Stimulated activated CD4-positive, alpha-beta T cell treated with anti-CD3 and anti-CD28 coated beads, Interleukin-1b, Interleukin-23, amount 100 ng/mL, for 1 hour (primary cell): ENCODE measurements at places on chromosomes 16 and 17.
A peak's percentile ranks its signal among the peaks of the same experiment; 100 is the strongest.

DNA sequence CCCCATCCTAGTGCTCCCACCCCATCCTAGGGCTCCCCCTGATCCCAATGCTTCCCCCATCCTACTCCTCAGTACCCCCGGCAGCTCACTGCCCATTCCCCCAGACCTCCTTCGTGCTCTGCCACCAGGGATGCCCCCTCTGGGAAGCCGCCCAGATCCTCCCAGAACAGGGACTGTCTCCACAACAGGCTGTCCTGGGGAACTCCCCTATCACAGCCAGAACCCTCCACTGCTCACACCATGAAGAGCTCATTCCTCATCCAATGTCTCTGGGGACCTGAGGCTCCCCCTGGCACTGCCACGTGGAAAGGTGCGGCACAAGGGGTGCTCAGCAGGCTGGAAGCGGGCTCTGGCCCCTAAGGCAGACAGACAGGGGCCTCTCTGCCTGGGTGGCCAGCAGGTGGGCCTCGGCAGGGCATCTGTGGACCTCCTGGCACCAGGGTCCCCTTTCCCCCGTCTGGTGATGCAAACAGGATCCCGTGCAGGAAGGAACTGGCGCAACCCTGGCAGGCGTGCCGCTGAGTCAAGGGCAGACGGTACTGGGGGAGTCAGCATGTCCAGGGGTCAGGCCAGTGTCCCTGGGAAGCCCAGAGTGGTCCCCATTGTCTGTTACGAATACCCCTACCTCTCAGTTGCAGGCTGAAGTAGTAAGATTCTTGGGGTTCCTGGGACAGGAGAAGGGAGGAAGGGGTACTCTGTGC, 14.8 kb upstream of the PVALEF start:
- DNase-seq = no peak

- DNase-seq = no peak
Observed at GRCh38 chr16:88920618-88921590, 54.4 kb upstream of the PABPN1L start.

DNA sequence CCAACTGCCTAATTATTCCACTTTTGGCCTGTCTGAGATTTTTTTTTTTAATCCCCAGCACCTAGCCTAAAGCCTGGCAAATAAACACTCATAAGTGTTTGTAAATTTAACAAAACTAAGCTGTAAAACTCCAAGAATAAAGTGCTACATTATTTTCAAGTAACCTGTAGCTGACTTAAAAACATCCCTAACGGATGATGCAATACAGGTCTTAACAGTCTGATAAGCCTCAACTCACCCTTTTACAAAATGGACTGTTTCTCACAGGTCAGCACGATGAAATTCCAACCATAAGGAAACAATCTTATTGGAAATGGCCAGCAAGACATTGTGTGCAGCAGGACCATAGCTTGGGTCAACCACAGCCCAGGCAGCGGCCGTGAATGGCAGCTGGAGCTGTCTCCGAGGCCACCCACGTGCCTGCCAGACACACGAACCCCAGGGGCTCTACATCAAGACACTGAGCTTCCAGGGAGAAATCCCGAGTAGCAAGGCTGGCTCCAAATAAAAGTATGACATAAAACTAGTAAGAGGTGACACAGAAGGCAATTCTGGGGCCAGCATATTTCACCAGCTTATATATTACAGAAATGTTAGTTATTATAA, 58.9 kb downstream of the NDEL1 start:
- DNase-seq = no peak

DNA sequence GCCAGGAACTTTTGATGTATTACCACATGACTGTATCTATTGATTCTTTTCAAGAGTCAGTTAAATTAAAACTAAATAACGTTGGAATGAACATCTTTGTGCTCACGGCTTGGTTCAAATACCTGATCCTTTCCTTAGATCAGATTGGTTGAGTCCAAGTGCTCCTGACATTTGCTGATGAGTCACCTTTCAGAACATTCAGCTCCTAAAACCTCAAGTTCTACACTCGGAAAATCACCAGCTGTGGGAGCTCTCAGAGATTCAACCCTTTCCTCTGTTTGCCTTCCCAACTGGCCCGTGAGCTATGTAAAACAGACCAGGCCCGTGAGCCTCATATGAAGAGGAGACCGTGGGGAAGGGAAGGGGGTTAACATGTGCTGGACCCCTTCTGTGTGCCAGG, 68.1 kb downstream of the RTN4RL1 start:
- no peak for DNase-seq

DNA sequence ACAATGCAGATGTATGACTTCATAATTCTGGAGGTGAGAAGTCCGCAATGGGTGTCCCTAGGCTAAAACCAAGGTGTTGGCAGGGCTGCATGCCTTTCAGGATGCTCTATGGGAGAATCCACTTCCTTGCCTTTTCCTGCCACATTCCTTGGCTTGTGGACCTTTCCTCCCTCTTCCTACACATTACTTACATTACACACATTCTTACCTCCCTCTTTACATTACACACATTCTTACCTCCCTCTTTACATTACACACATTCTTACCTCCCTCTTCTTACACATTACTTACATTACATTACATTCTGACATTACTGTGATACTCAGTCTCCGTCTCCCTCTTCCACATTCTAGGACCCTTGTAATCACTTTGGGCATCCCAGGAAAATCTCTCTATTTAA, 14.2 kb upstream of the CDH5 start:
- DNase-seq = no peak

- no peak for DNase-seq
Observed at GRCh38 chr17:20206068-20206467, 196.9 kb downstream of the SPECC1 start.

GRCh38 chr17:8419305-8419704, 16.4 kb upstream of the NDEL1 start:
- DNase-seq = no peak

DNA sequence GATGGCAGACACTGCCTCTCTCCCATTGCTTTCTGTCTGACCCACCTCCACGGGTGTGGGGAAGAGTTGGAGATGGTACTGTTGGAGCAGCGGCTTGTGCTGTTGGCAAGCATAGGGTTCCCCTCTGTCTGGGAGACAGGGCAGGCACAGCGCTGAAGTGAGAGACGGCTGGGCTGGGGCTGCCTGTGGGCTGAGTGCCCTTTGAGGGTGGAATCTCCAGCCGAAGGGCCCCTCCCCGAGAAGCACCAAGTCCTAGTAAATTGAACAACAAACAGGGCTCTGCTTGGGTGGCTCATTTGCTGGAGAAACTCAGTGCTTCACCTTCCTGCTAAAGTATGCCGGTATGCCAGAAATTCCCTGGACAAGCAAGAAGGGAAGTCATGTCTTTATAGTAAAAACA, 79.7 kb downstream of the KSR1 start:
- DNase-seq = no peak

- DNase-seq = no peak
Observed at GRCh38 chr16:22813223-22813947, 577 bp upstream of the HS3ST2 start.

DNA sequence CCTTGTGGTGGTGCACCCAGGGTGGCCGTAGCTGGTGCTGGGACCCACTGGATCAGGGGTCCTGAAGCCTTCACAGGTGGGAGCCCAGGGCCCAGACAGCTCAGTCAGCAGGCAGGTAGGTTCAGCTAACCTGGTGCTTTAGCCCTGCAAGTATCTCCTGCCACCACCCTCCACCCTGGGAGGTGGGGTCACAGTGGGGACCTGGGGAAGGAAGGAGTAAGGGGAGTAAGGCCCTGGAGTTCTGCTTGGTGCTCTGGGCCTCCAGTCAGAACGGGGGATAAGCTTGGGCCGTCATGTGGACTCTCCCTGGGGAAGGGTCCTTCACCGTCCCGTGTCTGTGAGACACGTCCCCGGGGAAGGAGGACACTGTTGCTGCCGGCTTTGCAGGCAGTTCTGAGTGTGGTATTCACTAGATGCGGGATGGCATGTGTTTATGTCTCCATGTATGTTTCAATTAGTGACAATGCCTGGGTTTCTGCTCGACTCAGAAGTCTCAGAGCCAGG, 20.7 kb downstream of the SGSM2 start:
- no peak for DNase-seq

GRCh38 chr16:69660166-69660565, 66.2 kb downstream of the NQO1 start:
- no peak for DNase-seq

GRCh38 chr16:189604-190186, 9.4 kb downstream of the HBQ1 start:
- DNase-seq = no peak

GRCh38 chr17:44998646-44999045, 30.5 kb upstream of the C1QL1 start:
- no peak for DNase-seq

- no peak for DNase-seq
Observed at GRCh38 chr17:33551075-33551474, 258.0 kb upstream of the ASIC2 start.

DNA sequence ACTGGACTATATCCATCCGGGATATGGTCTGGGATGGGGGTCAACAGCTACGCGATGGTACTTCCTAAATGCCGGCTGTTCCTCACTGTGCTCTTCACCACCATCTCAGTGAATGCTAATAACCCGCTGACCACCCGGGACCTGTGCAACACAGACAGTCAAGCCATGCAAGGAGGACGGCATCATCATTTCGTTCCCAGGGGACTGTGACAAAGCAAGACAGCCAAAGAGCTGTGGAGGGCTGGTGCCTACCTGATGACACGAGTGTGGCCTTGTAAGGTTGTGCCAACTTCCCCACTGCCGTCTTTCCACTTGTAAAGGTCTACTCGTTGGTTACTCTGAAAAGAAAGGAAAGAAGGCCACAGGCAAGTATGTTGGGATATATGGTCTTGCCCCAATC, 33.7 kb downstream of the WDR59 start:
- DNase-seq = no peak

DNA sequence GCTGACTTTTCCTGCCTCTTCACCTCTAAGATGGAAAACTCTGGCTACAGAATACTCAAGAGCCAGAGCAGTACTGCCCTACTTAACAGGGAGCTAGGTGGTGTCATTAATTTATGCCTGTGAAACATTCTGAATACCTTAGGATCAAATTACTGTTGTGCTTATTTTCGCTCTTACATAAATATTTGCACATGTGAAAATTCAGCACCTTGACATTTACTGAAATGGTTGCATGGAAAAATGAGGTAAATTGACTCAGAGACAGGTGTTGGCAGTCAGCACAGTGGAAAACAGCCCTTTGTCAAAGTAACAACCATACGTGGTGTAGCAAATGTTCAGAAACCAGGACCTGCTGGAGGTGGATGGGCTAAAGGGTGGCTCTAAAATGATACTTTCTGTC, 193.6 kb downstream of the CDH8 start:
- no peak for DNase-seq

GRCh38 chr16:11118479-11118878, 137.5 kb downstream of the SOCS1 start:
- no peak for DNase-seq

DNA sequence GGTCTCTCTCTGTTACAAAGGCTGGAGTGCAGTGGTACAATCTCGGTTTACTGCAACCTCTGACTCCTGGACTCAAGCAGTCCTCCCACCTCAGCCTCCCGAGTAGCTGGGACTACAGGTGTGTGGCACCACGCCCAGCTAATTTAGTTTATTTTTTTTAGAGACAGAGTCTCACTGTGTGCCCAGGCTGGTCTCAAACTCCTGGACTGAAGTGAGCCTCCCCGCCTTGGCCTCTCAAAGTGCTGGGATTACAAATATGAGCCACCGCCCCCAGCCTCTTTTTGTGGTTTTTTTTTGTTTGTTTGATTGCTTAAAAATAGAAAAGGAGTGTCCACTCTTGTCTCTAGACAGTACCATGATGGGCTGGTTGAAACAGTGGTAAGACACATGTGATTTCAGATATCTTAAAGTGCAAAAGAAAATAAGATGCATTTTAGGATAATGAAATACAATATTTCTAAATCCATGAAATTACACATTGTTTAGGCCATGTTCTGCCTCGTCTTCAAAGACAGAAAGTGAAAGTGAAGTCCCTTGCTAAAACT, 27.4 kb downstream of the KIAA0513 start:
- no peak for DNase-seq

- DNase-seq = no peak
Observed at GRCh38 chr17:1153795-1154546, 25.8 kb downstream of the ABR start.

DNA sequence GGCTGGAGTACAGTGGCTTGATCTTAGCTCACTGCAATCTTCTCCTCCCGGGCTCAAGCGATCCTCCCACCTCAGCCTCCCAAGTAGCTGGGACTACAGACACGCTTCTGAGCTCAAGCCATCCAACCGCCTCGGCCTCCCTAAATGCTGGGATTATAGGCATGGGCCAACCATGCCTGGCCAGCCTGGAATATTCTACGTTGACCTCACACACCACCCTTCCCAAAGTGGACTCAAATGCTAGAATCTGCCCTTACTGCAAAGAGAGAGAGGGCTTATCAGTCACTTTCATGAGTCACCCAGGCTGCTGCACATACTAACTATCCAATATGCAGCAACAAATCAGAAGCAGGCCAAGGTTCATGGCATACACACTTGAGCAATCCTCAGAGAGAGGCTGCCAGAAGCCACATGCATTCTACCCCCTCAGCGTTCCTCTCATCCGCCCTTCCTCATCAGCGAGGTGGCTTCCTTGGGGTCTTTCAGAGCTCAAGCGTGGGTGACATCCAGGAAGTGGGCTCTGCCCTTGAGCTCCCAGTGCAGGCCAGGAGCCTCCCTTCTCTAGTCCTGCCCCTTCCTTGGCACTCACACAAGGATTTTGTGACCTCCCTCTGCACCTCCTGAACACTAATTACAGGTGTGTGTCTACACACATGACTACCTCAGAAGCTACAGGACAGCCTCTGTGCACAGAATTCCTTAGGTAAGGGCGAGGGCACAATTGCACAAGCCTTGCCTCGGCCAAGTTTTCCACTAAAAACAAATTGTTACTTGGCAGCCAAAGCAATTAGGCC, 24.8 kb upstream of the SIAH1 start:
- no peak for DNase-seq

GRCh38 chr16:69049146-69049545, 56.3 kb upstream of the HAS3 start:
- DNase-seq = no peak

- DNase-seq = no peak
Observed at GRCh38 chr16:55179411-55179810, 144.6 kb upstream of the IRX6 start.

DNA sequence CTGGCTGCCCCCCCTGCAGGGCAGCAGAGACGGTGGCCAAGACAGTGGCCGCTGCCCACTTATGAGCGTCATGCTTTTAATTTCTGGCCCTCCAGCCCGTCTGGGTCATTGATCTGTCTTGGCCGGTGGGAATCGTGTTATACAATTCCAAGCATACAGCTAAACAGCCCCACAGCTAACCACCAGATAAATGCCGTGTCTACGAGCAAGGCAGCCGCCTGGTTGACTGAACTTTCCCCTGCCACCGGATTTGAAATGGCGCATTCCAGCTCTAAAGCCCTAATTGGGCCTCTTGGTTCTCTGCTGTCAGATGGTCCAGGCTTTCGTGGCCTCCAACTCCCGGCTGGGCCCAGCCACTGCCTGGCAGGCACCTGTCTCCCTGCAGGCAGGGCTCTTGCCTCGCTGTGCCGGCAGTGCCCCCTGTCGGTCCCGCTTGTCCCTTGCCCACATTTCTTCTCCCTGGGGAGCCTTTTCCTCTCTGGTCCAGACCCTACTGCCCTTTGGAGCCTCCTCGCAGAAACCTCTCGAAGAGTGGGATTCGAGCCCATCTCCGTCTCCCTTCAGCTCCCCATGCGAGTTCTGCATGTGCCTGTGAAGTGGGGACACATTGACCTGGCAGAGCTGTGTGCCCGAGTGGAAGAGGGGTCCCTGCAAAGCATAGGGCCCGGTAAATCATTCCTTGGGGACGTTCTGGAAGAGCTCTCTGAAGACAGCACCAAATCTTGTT, 1.8 kb upstream of the RBFOX3 start:
- peak; percentile 1 for DNase-seq

- DNase-seq = no peak
Observed at GRCh38 chr17:80119839-80120238, 18.5 kb downstream of the GAA start.

- DNase-seq = no peak
Observed at GRCh38 chr16:53282975-53283946, 151.0 kb upstream of the RBL2 start.
